ENCODE measurements at places on chromosomes 3 and 15.

DNA sequence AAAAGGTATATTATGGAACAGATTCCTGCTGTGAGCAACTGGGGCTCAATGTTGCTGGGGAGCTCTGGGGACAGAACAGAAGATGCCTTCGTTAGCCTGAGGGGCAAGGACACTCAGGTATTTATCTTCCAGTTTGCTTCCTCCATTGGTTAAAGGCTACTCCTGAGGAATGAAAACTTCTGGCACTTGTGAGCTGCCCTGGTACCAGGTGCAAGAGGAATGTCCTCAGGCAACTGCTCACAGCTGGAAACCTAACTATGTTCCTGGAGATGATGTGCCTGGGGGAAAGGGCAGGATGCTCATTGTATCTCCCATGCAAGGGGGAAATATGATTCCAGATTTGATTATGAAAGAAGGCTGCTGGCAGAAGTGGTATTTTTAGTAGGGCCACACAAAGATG lies 54.0 kb upstream of the BBX start:
- no peak for DNase-seq

GRCh38 chr3:101998256-101998926 lies 149.1 kb downstream of the NFKBIZ start:
- DNase-seq: no peak

DNA sequence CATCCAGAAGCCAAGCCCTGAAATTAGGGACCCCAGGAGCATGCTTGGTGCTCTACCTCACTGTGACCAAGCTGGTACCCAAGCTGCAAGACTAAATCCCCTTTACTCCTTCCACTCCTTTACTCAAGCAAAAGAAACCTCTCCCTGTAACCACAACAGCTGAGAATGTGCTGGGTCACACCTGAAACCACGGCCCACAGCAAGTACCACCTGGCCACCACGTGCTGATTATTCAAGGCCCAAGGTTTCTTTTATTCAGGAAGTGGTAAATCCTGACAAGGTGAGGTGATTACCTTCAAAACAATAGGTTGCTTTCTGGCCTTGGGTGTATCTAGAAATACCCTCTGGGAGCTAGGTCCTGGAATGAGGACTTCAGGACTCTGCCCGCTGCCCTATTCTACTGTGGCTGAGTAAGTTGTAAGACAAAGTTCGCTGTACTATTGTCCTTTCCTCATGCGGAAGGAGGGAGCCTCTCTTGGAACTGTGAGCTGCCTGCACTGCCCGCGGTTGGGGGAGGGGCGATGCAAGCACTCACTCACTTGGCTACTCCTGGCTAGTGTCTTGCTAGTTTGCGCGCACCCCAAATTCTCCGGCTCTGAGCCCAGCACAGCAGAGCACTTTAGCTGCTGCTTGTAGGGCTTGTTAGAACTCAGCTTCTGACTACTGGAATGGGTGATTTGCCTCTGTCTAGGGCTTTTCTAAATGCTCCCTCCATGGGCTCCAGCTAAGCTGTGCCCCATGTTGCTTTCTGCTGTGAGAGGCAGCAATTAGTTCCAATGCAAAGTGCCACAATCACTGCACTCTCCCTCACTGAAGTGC lies 487.1 kb upstream of the CNTN3 start:
- no peak for DNase-seq

- DNase-seq: no peak
These were observed 252.7 kb downstream of the SLC9A9 start for GRCh38 chr3:143595456-143596077.

- DNase-seq: peak; percentile 51
These were observed 261.7 kb downstream of the SLC9A9 start for GRCh38 chr3:143586576-143586975.

GRCh38 chr15:38427380-38427779 lies 26.5 kb upstream of the FAM98B start:
- DNase-seq: no peak

GRCh38 chr3:128273109-128273840 lies 120.0 kb downstream of the EEFSEC start:
- DNase-seq: no peak

- DNase-seq: no peak
These were observed 45.3 kb downstream of the SEMA3G start for GRCh38 chr3:52399593-52399992.

DNA sequence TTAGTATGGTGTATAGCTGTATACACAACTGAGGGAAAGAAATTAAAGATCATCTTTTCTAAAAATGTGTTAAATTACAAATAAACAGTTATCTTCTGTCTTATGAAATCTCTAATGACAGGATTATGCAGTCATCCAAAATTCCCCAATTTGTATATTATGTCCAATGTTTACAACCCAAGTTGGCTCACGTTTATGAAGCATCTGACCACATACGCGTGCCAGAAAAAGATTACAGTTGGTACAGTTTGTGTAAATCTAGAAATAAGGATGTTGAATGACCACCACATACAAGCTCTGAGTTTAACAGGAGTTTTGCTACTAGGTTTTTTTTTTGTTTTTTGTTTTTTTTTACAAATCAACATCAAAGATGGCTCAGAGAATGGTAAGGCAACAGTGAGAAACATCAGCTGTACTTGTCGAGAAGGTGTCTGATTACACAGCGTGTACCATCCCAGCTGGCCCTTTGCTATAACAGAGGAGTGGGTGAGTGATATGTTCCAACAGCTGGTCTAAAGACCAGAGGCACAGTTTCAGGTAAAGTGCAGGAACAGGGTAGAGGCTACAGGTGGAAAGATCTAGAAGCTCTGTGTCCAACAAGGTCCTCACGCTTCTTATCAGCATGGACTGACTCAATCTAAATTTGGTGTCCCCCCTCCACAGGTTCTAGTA lies 47.1 kb downstream of the USF3 start:
- no peak for DNase-seq

GRCh38 chr15:44633603-44634002 lies 29.9 kb downstream of the SPG11 start:
- peak; percentile 39 for DNase-seq

DNA sequence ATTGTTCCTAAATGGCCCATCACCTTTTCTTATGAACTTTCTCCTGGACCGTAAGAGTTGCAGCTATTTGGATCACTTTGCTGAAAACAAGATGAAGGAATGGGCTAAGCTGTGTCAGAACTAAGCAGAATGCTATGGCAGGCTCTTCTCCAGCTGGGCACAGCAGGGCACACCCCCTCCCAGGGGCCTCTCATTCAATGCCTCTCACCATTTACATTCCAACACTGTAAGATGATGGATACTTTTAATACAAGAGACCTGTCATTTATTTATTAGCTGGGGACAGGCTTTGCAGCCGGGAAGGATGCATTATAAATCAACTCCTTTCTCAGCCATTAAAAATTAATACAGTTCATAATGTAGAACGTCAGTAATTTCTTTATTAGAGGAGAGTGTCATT lies 240.1 kb downstream of the NTRK3 start:
- DNase-seq: no peak

- DNase-seq: peak; percentile 42
These were observed 10.8 kb downstream of the CMTM8 start for GRCh38 chr3:32249184-32249782.

GRCh38 chr3:42020684-42021307 lies 58.9 kb upstream of the ULK4 start:
- DNase-seq: peak; percentile 68

DNA sequence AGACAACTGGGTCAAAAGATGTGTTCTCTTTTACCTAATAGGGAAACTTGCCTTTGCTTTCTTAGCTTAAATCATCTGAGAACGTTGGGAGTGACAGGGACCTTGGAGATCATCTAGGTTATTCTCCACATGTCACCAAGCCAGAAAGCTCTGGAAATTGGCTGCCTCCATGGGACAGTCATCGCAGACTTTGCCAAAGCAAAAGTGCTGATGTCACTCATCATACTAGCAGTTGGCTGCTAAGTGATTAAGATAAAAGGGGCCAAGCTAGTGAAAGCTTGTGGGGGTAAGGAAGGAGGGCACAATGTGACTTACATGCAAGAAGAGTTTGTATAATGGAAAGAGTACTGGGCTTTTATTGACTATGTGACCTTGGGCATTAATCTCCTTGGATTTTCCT lies 198.0 kb upstream of the PFN2 start:
- peak; percentile 69 for DNase-seq

DNA sequence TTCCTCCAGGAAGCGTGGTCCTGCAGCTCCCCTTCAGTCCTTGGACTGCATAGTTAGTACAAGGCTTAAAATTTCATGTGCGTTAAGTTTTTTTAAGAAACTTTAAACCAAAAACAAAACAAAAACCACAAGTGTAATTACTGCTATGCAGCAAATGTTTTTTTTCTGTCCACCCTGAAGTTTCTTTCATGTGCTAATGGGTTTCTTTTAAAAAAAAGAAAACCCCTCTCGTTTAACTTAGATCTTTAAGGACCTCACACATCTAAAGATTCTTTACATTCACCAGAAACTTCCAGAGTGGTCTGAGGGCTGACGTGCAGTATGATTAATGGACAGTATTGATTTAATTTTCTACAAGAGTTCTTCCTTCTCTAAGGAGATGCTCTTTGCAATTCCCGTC lies 72.0 kb upstream of the PYGO1 start:
- no peak for DNase-seq
